ENCODE measurements at places on chromosomes 5 and 9.

DNA sequence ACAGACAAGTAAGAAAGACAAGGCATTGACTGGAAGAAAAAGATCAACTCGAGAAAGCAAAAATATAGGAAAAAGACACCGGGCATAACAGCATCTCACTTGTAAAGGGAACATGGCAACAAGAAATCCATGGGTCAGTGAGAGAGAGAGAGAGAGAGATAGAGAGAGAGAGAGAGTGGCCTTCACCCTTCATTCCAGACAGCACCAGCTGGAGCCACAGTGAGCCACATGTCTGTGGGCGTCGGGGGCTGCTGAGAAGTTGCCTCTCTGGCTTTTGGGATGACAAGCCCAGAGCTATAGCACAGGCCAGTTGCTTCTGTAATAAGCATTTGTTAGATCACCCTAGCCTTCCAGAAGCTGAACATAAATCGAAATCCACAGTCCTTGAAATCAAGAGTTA is 20.3 kb upstream of the ENC1 start:
- DNase-seq = no peak

DNA sequence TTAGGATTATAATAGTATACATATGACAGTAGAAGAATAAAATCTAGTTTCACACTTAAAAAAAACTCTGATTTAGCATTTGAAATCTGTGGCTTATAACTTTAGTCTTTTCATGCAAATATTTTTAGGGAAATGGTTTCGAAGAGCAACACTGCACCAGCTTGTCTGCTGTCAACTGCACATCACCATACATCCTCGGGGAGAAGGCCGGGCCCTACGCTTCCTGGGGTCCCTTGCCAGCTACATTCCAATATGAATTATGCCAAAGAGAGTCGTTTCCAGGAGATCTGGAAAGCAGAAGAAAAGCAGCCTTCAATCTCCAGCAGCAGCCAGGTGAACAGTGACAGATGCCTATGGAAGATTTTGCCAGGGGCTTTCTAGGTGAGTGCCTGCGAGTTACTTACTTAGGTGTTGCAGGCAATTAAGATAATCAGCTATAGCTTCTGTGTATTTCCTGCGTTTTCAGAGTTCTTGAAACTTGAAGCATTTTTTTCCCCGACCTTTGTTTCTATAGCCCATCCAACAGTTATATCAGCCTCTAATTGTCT is 166.8 kb downstream of the TRPM3 start:
- no peak for DNase-seq

GRCh38 chr5:88556406-88556805 is 287.8 kb upstream of the TMEM161B start:
- DNase-seq = no peak

- no peak for DNase-seq
Measured at GRCh38 chr5:142287973-142288313, 36.9 kb downstream of the SPRY4 start.

DNA sequence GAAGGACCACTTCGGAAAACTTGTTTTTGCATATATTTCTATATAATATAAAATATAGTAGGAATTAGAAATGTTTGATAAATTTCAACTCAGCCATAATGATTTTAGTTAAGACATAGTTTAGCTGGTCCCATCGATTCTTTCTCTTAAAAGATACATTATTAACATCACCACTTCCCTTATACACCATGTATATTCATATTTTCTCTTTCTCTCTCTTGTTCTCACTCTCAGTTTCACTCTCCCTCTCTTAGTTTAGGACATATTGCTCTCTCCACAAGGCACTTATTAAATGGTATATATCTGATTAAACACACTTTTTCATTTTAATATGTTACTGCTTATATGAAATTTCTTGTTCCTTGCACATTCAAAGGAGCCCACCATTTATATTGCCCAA is 90.1 kb upstream of the RASEF start:
- no peak for DNase-seq

DNA sequence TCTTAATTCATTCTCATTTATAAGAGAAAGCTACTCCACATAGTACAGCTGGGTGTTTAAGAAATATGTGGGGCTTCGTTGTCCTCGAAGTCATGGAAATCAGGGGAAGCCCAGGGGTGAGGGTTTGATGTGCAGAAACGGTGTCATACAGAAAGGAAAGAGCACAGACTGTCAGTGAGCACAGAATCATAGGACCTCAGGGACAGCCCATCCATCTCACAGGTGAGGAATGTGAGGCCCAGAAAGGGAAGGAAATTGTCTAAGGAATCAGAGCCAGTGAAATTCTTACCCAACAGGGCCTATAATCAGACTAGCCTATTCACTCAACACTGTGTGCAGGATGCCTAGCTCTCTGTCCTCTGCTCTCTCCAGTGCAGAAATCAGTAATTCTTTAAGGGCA is 535.6 kb downstream of the SPOCK1 start:
- no peak for DNase-seq

GRCh38 chr5:128572051-128572929 is 34.2 kb upstream of the FBN2 start:
- DNase-seq = no peak

- no peak for DNase-seq
Measured at GRCh38 chr5:143083006-143083405, 312.8 kb downstream of the ARHGAP26 start.

DNA sequence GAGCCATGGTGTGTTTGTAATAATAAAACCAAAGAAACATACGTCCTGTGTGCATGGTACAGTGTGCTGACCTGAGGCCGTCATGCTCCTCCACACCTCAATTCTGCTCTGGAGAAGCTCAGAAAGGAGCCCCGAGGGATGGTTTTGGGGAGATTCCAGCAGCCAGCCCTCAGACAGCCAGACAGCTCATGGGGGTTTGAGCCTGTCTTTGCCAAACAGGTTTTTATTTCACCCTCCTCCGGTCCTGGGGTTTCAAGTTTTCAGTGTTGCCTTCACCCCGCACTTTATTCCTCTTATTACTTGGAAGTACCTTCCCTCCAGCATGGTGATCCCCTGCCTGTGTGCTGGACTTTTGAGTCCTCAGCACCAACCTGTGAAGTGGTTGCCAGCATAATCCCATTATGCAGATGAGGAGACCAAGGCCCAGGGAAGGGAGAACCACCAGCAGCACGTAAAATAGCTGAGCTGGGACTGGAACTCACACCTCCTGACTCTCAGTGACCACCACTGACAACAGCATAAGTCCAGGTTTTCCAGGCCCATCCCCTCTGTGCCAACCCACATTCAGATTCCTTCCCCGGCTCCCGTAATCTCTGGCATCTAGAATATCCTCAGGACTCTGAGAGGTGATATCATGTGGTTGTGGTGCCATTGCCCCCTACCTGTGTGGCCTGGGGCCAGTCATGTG is 35.1 kb downstream of the TGFBI start:
- no peak for DNase-seq

GRCh38 chr5:83554133-83554532 is 82.6 kb downstream of the VCAN start:
- no peak for DNase-seq

DNA sequence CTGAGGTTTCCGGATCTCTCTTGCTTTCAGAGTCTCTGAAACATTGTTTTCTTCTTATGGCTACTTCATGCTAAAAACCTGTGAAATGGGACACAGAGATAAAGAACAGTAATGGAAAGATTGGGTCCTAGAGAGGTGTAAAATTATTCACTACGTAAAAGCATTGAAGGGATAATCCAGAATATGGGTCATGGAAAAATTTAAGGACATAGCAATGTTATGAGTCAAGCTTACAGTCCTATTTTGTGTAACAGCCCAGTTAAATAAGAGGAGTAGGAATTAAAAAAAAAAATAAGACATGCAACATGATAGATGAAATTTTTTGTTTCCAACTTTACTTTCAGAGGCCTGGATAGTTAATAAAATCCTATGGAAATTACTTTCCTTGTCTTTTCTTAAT is 61.9 kb upstream of the ELL2 start:
- no peak for DNase-seq

DNA sequence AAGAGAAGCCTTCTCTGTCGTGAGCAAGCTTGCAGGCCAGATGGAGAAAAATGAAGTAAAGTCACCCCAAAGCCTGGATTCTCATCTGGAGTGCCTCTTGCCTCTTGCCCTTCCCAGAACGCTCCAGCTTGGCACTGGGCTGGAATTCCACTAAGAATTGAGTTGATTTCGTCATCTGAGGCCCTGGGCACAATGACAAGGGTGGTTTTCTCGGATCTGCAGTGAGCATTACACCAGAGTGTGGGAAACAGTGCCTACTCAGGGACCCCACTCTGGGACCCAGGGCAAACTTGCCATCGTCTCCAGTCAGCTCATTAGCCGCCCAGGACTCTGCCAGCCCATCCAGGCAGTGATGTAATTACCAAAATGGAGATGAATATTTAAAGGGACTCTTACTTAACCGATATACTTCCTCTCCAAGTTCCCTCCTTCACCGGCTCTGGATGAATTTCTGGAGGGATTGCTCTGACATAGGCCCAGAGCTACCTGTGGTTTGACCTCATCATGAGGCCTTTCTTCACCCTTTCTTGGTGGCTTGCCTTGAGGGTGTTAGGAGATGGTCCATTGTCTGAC is 44.7 kb upstream of the LCP2 start:
- no peak for DNase-seq

GRCh38 chr9:134326724-134327601 is 708 bp downstream of the RXRA start:
- no peak for DNase-seq

- DNase-seq = no peak
Measured at GRCh38 chr9:101375546-101375945, 9.3 kb downstream of the BAAT start.

DNA sequence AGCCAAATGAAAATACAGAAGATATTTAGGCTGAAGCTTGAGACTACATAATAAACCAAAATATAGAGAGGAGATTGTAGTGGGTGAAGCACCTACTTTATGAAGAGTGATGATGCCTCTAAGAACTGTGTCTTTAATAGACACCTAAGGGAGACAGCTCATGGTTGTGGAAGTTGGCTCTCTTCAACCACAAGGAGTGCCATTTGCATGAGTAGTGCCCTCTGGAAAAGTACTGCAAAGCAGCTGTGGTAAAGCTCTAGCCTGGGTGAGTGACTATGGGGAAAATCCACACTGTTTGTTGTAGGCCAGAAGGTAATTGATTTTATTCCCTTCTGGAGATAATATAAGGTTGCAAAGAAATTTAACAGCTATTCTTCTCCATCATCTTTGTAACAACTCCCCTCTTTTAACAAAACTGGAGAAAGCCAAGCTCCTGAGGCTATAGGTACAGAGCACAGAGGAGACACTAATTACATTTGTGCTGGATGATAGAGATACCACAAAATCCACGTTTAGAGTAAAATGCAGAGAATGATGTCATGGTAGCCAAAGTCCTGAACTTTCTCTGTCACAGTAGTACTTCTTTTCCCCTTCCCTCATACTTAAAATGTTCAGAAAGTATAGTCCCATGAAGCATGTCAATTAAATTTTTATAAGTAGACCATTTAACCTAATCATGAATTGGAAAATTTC is 122.8 kb downstream of the STARD4 start:
- no peak for DNase-seq

GRCh38 chr5:180909782-180910181 is 10.8 kb downstream of the BTNL8 start:
- no peak for DNase-seq

DNA sequence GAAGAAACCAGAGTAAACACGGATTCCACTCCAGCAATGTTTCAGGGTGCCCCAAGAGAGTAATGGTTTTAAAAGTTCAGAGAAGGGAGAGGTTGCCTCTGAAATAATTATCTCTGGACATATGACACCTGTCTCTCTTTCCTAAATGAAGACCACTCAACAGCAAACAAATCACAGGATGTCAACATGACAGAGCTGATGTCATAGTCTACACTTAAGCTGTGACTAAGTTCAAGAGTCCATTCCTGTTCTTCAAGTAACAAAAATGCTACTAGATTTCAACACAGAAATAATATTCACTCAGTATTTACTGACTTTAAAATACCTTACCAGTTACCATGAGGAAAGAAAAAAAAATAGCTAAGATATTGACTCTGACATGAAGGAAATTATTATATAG is 44.7 kb upstream of the SLC30A5 start:
- DNase-seq = no peak

- DNase-seq = no peak
Measured at GRCh38 chr5:61467766-61468482, 135.9 kb downstream of the ZSWIM6 start.

GRCh38 chr5:177146891-177147638 is 13.5 kb downstream of the NSD1 start:
- no peak for DNase-seq

DNA sequence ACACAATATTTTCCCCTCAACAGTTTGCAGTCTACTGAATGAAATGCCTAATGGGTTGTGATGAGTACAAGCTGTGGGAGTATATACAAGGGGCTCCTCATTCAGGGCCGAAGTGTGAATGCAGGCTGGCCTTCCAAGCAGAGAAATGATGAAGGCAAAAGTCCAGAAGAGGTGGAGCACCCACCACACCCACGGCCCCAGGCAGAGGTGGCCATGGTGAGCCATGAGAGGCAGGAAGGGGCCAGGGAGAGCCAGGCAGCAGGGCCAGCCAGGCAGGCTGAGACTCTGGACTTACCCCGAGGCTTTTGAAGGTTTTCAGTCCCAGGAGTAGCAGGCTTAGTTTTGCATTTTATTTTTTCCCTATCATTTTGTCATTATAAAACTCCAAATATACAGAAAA is 218.1 kb downstream of the AUH start:
- no peak for DNase-seq

- no peak for DNase-seq
Measured at GRCh38 chr5:123351240-123351639, 72.0 kb downstream of the CEP120 start.

GRCh38 chr9:115923903-115924668 is 229.5 kb upstream of the PAPPA start:
- no peak for DNase-seq
